ENCODE measurements at places on chromosomes 4 and X.

DNA sequence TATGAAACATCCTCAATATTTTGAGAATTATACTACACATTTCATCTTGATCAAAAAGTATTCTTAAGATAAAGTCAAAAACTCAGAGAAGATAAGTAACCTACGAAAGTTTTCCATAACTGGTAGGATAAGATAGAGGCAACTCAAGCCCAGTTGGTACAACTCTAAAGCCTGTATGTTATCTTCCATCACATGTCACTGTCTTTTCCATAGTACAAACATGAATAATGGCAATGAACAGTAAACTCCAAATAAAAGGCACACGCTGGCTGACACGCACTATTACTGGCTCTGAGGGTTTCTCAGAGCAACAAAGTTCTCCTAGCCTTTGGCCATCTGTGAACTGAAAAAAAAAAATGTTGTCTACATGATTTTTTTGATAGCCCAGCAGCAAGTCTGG, 27.2 kb downstream of the LIN54 start:
- DNase-seq: no peak

GRCh38 chr4:1451106-1451751, 45.0 kb upstream of the NKX1-1 start:
- no peak for DNase-seq

DNA sequence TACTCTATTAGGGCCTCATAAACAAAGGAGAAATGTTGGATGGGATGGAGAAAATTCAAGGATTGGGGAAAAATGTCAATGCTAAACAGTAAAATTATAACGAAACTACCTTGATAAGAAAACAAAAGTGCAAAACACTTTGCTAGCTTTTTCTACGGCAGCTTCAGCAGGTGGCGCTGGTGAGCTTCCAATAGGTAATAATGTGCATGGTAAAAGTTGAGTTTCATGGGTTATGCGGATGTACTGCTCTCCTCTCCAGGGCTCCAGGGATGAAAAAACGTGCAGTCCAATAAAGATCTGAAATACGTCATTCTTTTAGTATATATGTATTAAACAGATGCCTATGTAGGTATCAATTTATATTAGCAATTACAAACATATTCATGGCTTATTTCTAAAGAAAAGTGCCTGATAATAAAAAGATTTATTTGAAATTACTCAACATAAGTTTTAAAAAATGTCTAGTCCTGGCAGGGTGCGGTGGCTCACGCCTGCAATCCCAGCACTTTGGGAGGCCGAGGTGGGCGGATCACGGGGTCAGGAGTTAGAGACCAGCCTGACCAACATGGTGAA, 239.6 kb downstream of the GRXCR1 start:
- peak; percentile 7 for DNase-seq

- DNase-seq: no peak
Measured at GRCh38 chr4:84530454-84530853, 31.4 kb upstream of the NKX6-1 start.

DNA sequence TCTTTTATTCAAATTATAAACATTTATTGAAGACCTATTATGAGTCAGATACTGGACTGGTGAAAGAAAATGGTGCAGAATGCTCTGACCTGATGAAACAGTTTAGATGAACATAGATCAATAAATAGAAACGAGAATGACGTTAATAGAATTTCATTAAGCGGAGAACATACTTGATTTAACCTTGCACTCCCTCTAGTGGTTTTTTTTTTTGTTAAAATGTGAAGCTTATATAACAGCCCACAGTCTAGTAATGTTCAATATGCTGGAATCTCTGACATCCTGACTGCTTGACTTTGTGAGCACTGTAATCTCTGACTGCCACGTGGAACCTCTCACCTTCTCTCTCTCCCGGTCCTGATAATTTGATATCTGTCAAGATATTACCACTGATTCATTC, 32.3 kb downstream of the HDAC8 start:
- DNase-seq: no peak

DNA sequence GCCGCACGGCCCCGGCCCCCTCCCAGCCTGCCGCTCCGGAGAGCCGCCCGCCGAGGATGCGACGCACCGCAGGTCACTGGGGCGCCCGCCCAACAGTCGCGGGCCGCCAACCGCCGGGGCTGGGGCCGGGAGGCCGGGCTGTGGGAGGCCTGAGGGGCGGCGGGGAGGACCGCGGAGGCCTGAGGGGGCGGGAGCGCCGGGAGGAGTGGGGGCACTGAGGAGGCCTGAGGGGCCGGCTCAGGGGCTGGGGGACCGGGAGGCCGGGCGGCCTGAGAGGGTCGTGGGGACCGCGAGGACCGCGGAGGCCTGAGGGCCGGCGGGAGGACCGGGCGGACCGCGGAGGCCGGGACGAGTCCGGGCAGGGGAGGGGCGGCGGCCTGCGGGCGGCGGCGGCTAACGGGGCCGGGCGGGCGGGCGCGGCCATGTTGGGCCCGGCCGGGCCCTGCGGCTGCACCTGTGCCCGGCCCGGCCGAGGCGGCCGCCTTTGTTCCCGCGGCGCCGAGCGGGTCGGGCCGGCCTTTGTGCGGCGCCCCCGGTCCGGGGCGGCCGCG, 353 bp downstream of the NSD2 start:
- DNase-seq: no peak

- no peak for DNase-seq
Measured at GRCh38 chr4:41741354-41741753, 7.2 kb downstream of the PHOX2B start.

DNA sequence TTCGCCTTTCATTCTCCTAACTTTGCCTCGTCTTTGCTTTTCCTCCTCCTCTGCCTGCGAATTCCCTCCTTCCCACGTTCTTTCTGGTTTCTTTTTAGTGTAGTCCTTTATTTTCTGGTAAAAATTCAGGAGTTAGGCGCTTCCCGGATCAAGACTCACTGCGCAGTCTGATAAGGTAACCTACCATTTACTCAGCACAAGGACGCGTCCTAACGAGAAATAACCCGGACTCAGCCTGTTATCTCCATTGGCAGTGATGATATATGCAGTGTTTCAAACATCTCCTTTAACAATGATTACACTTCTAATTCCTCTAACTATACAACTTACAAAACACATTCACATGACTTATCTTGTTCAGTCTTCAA, 357 bp upstream of the ETNPPL start:
- no peak for DNase-seq

DNA sequence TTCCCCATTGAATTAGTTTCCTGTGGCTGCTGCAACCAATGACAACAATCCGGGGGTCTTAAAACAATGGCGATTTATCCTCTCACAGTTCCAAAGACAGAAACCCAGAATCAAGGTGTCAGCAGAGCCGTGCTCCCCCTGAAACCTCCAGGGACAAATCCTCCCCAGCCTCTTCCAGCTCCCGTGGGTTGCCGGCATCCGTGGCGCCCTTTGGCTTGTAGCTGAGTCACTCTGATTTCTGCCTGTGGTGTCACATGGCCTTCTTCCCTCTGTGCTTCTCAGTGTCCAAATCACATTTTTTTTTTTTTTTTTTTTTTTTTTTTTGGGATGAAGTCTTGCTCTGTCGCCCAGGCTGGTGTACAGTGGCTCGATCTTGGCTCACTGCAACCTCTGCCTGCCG, 64.5 kb upstream of the STX18 start:
- no peak for DNase-seq

DNA sequence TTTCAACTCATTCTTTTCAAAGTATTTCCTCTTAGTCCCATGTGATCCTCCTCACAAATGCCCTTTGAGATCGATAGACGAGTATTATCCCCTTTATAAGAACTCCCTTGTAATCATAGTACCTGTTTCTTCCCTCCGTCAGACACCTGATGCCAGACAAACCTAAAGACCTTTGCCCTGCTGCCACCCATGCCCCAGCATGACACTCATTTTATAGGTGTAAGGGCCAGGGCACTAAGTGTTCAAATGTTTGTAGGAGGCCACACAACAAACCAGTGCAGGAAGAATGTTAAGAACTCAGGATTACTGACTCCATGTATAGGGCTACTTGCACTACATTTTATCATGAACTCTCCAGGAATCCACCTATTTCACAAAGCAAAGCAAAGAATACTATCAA, 115.6 kb upstream of the DIAPH2 start:
- no peak for DNase-seq

All from activated CD8-positive, alpha-beta memory T cell treated with anti-CD3 and anti-CD28 coated beads for 48 hours (primary cell).